Activated CD8-positive, alpha-beta memory T cell treated with anti-CD3 and anti-CD28 coated beads, Interleukin-2, amount 50 U/mL, for 4 hours (primary cell): ENCODE measurements at places on chromosomes 4 and X.
A peak's percentile ranks its signal among the peaks of the same experiment; 100 is the strongest.

- no peak for DNase-seq
Observed at GRCh38 chrX:101025126-101025525, 26.8 kb downstream of the TRMT2B start.

DNA sequence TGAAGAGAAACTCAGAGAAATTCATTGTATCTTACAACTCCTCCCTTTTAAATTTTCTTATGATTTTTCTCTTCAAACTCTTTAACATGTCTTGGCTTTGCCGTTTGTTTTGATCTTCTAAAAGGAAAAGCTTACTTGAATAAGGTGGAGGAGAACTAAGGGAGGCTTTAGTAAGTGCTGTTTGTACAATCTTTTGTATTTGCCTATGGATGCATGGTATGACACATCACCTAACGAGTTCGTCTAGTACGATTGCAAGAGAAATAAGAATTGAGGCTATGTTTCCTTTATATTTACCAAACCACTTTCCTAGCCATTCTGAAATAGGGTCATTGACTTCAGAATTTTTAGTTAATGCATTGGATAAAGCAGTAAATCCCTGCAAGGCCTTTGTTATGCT, 8.4 kb upstream of the BST1 start:
- DNase-seq, result no peak

DNA sequence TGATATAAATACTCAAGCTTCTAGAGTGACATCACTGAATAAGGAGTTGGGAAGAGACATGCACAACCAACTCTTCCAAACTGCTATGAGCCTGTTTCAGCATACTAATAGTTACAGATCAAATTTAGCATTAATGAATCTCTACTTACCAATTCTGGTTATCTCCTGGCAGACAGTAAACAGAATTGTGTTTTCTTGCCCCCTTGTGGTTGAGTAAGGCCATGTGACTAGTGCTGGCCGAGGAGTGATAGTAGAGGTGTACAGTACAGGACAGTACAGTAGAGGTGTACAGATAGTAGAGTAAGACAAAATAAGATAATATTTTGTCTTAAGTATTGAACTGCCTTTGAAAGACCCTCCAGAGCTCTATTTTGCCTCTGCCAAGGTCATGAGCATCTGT, 681.4 kb downstream of the GABRG1 start:
- no peak for DNase-seq

DNA sequence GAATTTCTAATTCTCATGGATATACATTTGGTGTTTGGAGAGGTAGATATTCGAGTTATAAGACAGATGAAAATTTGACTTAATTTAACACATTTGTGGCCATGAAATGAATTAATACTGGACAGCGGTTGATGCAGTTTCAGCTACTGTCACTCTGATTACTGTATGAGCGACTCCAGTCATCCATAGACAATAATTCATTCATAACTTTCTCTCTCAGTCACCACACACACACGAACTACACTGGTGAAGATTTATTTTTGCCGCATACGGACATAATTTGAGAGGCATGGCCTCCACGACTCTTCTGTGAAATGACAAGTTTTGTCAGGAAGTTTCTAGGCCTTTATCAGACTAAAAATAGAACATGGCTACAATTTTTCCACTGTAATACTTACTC, 177.0 kb downstream of the TENM3 start:
- no peak for DNase-seq

- DNase-seq, result no peak
Observed at GRCh38 chr4:39020130-39020529, 12.1 kb downstream of the TMEM156 start.

DNA sequence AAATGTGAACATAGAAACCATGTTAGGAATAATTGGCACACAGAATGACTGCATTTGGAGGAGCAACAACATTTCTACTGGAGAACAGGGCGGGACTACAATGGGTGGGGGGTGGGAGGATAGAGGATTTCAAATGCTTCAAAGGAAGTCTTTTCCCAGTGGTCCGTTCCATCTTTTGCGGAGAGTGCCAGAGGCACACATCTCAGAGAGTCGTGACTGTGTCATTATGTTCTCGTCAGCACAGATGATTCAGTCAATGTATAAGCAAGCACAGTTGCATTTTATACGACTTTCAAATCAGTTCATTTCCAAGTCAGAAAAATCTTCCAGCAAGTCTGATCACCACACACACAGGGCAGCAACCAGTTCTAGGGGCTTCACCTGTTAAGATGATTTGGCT, 22.7 kb upstream of the GPR50 start:
- DNase-seq, result no peak

DNA sequence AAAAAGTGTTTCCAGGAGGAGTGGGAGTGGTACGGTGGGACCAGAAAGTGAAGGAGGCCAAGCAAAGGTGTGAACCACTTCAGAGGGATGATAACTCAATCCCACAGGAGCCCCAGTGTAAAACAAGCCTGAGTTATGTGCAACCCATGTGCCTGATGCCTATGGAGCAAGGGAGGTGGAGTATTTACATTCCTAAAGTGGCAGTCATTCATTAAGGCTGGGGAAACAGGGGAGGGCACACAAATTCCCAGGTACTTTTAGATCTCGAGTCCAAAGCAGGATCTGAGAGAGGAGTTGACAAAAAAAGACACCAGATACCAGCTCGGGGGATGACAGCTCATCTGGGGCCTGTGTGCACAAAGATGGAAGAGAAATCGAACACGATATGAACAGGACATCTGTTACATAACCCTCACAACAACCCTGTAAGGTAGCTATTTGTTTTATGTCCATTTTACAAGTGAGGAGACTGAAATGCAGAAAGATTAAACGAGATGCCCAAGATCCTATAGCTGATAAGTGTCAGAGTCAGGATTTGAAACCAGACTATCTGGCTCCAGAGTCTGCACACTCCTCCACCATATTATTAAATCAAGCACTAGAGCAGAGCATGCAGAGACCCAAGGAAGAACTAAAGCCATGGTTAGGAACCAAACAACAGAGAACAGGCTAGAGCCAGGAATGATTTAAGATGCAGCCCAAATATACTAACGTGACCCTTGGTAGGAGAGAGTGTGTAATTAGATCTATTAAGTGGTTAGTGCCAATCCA, 91.9 kb upstream of the MAPK10 start:
- DNase-seq, result no peak

- DNase-seq, result no peak
Observed at GRCh38 chr4:90857081-90857820, 730.1 kb downstream of the CCSER1 start.

GRCh38 chr4:119580293-119580692, 48.3 kb downstream of the PDE5A start:
- no peak for DNase-seq

DNA sequence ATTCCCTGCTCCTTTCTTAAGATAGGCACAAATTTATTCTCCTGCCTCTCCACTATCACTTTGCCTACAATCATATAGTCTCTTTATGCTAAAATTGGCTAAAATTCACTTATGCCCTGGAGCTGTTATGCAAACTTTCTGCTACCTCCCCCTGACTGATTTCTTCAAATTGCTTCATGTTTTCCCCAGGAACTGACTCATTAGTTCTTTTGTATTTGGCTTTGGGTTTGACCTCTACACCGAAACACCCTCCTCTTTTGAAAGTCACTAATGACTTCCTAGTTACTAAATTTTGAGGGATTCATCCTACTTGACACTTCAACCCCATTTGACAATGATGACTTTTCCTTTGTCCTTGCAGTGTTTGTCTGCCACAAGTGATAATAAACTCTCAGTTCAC, 222.6 kb downstream of the NDST4 start:
- DNase-seq, result no peak

GRCh38 chrX:17933856-17934255, 72.8 kb upstream of the RAI2 start:
- no peak for DNase-seq

GRCh38 chr4:143199503-143199902, 14.8 kb downstream of the USP38 start:
- DNase-seq, result no peak

DNA sequence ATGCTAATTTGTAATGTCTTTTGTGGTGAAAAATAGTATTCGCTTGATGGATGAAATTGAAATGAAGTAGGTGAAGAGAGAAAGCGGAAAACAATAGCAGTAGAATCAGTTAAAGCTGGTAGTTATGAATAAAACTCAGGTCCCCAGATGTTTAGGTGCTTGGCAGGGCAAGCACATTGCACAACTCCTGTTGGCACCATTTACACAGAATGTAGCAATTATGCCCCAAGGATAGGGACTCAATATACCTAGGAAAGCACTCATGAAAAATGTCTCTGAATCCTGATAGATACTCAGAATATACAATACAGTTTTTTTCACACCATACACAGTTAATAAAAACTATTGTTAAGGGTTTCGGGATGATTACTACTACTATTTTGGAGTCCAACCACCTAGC, 26.5 kb upstream of the GRIA3 start:
- DNase-seq, result no peak

DNA sequence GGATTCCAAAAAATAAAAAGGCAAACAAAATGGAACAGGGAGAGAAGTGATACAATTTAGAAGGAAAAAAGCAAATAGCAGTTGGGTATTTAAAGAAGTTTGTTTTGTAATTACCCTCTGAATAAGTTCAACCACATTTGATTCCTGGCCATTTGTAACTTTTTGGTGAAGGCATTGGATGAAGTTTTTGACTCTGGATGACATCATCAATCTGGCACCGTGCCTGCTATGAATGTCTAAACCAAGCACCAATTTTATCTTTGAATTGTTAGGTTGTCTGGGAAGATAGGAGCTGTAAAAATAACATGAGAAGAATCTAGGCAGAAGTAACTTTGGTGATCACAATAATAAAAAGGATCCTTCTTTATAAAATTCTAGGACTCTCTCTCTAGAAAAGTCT, 29.5 kb downstream of the TMPRSS11A start:
- DNase-seq, result no peak

DNA sequence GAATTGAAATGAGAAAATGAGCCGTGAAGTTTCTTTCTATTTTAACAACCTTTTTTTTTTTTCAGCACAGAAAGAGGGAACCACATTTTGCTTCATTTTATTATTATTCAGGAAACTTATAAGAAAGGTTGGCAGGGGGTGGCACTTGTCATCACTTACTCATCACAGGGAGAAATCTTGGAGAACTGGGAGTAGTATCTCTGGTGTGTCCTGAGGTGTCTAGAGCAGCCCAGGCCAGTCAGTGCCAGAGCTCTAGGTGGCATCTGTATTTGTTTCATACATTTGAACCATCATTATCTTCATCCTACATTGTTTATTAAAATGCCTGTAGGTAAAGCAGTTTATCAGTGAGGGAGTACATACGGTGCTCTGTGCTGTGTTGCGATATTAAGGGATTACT, 43.8 kb upstream of the ARHGAP24 start:
- no peak for DNase-seq

- no peak for DNase-seq
Observed at GRCh38 chr4:104351706-104352105, 143.0 kb downstream of the CXXC4 start.

GRCh38 chr4:39730072-39730471, 32.1 kb downstream of the UBE2K start:
- DNase-seq, result no peak

- DNase-seq, result no peak
Observed at GRCh38 chr4:86670756-86671155, 76.6 kb downstream of the PTPN13 start.

DNA sequence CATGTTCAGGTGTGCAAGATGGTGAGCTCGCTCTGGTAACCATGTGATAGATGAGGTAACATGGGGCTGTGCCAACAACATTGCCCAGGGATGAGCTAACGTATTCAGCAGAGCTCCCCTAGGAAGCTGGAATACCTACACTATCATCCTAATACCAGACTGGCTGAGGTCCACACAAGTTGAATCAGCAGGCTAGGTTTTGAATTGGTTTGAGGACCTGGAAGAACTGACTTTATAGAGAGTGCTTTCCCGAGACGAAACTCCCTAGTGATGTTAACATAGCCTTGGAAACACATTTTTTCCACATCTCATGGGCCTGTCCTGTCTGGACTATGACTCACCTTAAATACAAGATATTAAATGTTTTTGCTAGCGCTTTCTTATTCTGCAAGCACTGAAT, 56.7 kb downstream of the IGFBP7 start:
- DNase-seq, result no peak

GRCh38 chr4:10781805-10782204, 97.2 kb upstream of the CLNK start:
- no peak for DNase-seq

DNA sequence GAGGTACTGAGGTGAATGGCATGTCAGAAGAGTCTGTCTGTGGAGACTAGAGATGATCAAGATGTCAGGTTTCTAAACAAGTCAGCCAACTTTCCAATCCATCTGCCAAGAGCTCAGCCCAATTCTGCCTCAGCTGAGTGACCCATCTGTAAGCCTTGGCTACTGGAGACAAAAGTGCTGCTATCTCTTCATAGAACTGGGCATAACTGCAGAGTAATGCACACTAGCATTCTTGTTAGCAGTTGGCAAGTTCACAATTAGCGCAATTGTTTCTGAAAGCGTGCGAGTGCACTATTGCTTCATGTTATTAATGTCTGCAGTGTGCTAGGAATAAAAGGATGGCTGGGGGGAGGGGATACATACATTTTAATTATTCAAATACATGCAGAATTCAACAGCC, 32.9 kb upstream of the SH3D19 start:
- DNase-seq, result no peak

DNA sequence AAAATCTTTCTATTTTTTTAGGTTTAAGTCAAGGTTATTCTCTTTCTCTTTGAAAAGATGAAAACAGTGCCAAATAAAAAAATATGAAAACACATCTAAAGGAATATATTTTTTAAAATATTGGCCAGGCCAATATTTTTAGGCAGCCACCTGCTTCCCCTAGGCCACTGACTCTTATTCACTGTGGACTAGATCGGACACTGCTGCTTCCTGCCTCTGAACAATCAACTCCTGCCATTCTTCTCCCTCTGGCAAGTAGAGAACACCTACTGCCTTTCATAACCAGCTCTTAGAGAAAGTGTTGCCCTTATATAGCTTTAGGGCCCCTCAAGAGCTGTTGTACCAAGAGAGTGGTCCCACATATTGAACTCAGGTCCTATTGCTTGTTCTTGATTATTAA, 529.2 kb downstream of the RAPGEF2 start:
- no peak for DNase-seq

GRCh38 chr4:100960232-100960631, 387.1 kb downstream of the PPP3CA start:
- DNase-seq, result no peak

- no peak for DNase-seq
Observed at GRCh38 chrX:70038515-70038914, 11.2 kb downstream of the AWAT2 start.

- DNase-seq, result peak; percentile 27
Observed at GRCh38 chrX:49754233-49754857, 58.6 kb upstream of the PAGE1 start.

GRCh38 chrX:149286940-149287349, 218.2 kb downstream of the IDS start:
- DNase-seq, result peak; percentile 34

- DNase-seq, result no peak
Observed at GRCh38 chr4:176744091-176744490, 48.6 kb downstream of the VEGFC start.

GRCh38 chrX:153245288-153245731, 66.2 kb downstream of the MAGEA1 start:
- DNase-seq, result no peak

GRCh38 chr4:11471618-11472017, 42.9 kb upstream of the HS3ST1 start:
- DNase-seq, result peak; percentile 27
